ENCODE measurements at places on chromosomes 3 and 15. TPM values are rescaled to one million over a fixed set of nuclear protein-coding genes. Genes with fewer than 3 reads are reported as not detected.

TRAIP gene
- total RNA-seq = 47.2 TPM

MYO1E gene
- 4.6 TPM for total RNA-seq

CCDC39 gene
- total RNA-seq = not detected

TIGIT gene
- total RNA-seq = 80.2 TPM

SLC2A2 gene
- total RNA-seq = not detected

CPN2 gene
- not detected for total RNA-seq

CCR8 gene
- 1.7 TPM for total RNA-seq

ZNF774 gene
- 2.7 TPM for total RNA-seq

ACOX2 gene
- total RNA-seq = not detected

GRIP2 gene
- not detected for total RNA-seq

GPR27 gene
- 2.5 TPM for total RNA-seq

LRRFIP2 gene
- 28.3 TPM for total RNA-seq

GOLGA6D gene
- not detected for total RNA-seq

CADM2 gene
- not detected for total RNA-seq

CLDN1 gene
- total RNA-seq = 1.6 TPM

REC114 gene
- total RNA-seq = not detected

CHL1 gene
- not detected for total RNA-seq

CCR9 gene
- 0.14 TPM for total RNA-seq

FEZF2 gene
- total RNA-seq = not detected

C2CD4A gene
- total RNA-seq = 0.46 TPM

CIB1 gene
- 135 TPM for total RNA-seq

KPNA4 gene
- total RNA-seq = 64.8 TPM

SPPL2A gene
- total RNA-seq = 157 TPM

TTLL13 gene
- total RNA-seq = 1.9 TPM
